ENCODE measurements at places on chromosomes 6 and 20.

DNA sequence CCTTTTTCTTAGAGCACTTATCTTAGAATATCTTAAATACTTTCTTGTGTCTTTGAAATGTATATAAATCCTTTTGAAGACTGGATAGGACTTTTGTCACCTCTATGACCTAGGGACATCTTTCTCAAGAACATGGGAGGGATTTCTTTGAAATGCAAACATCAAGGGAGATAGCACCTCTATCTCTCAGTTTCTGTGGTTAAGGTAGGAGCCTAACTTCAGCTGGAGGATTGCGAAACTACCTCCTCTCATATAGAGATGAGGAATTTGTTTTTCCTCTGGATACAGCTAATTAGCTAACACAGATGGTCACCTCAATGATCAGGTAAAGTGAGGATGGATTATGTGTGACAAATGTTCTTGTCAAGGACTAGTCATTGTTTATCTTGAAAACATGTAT, 631.3 kb upstream of the IMPG1 start:
- no peak for DNase-seq

DNA sequence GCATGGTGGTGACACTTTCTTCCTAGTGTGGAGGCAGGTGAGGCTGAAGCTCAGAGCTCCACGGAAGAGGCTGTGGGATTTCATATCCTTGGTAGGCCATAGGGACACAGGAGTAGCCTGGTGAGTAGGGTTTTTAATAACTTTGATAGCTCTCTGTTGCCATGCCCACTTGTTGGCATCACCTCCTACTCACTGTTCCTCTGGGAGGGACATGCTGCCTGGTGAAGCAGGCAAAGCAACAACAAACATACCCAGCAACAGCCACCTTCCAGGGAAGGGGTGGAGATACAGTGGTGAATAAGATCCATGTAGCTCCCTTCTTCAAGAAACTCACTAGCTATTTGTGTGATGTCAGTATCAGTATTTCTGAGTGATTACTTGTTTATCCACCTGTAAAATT, 285.4 kb downstream of the CLIC5 start:
- DNase-seq, result no peak

DNA sequence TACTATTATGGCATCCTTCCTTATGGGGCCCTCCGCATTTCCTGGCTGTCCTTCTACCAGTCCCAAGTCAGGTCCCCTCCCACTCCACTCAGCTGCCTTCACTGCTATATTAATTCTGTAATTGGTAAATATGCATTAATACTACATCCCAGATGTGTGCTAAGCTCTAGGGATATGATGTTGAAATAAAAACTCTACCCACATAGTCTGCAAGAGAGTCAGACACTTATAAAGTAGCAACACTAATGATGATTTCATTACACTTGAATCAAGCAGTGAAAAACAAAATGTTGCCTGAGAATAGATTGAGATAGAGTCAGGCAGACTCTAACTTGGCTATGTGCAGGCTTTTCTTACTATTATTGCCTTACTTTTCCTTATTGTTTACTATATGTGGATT, 62.4 kb downstream of the AIG1 start:
- no peak for DNase-seq

GRCh38 chr6:48080227-48081009, 30.6 kb downstream of the PTCHD4 start:
- no peak for DNase-seq

DNA sequence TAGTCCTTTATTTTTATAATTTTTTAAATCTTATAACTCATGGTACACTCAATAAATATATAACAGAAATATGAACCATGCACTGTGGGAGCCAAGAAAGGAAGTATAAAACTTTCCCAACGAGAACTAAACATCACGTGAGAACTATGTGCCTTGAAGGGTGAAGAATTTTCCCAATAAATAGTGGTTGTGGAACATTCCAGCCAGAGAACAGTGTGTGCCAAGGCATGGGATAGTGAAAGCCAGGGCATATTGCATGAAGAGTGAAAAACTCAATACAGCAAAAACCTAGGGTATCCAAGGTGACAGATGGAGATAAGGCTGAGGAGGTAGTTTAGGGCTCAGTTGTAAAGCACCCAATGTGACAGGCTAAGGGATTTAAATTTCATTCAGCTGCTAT, 86.1 kb downstream of the SIM1 start:
- DNase-seq, result no peak

DNA sequence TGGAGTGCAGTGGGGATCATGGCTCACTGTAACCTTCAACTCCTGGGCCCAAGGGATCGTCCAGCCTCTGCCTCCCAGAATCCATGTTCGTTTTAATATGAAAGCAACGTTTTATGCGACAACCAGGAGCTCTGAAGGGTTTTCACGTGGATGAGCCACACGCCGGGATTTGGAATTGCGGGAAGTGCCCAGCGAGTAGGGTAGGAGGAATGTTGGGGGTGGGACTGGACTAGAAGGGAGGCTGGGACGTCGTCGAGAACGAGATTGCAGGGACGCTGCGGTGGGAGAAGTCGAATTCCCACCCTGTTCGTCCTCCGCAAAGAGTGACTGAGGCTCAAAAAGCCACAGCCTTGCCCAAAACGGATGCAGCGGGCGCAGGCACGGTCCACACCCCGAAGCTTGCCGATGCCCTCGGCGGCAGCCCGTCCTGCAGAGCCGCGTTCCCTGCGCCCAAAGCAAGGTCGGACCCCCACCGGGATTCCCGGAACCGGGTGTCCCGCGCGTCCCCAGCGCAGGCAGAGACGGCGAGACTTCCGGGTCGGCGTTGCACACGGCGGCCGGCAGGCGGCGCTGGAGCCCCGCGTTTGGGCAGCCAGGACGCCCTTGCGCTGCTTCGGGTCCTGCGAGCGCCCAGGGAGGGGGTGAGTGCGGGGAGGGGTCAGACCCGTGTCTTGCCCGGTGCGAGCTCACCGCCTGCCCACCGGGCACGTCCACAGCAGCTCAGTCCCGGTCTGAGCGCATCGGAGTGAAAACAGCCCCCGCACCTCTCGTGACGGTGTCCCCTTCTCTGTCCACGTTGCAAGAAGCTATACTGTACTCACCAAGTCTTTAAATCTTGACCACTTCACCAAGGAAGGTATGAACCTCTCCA, 87.8 kb downstream of the DHX35 start:
- DNase-seq, result peak; percentile 81

DNA sequence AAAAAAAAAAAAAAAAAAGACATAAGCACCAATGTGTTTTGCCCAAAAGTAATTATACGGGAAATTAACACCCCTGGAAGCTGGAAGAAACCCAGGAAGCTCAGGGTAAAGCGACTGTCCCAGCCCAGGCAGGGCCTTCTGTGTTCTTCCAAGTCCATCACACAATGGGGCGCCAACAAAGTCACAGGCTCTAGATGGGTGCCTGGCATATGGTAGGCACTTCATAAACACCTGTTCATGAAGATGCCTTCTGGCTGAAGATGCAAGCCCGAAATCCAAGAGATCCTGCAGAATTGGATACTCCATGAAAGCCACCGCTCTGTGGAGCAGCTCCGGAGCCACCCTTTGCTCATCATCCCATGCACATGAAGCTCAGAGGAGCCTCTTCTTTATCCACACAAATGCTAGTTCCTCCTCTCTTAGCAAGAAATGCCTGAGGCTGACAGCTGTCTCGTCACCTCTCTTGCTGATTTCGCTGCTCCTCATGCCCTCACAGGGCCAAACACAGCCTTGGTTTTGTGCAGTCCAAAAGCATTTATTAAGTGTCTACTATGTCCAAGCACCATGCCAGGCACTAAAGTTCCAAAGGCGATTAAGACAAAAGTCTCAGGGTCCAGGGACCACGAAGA, 76.6 kb downstream of the TRERF1 start:
- DNase-seq, result no peak

GRCh38 chr6:148824960-148825359, 78.1 kb downstream of the UST start:
- no peak for DNase-seq

DNA sequence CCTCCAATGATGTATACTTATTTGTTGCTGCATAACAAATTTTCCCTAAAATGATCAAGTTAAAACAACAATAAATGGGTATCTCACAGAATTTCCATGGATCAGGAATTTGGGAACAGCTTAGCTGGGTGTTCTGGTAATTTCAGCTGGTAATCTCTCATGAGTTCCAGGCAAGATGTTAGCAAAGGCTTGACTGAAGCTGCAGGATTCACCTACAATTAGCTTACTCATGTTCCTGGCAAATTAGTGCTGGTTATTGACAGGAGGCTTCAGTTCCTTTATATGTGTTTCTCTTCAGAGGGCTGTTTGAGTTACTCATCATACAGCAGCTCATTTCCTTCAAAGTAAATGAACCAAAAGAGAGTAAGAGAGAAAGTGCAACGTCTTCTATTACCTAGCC, 506.3 kb upstream of the IMPG1 start:
- DNase-seq, result no peak

DNA sequence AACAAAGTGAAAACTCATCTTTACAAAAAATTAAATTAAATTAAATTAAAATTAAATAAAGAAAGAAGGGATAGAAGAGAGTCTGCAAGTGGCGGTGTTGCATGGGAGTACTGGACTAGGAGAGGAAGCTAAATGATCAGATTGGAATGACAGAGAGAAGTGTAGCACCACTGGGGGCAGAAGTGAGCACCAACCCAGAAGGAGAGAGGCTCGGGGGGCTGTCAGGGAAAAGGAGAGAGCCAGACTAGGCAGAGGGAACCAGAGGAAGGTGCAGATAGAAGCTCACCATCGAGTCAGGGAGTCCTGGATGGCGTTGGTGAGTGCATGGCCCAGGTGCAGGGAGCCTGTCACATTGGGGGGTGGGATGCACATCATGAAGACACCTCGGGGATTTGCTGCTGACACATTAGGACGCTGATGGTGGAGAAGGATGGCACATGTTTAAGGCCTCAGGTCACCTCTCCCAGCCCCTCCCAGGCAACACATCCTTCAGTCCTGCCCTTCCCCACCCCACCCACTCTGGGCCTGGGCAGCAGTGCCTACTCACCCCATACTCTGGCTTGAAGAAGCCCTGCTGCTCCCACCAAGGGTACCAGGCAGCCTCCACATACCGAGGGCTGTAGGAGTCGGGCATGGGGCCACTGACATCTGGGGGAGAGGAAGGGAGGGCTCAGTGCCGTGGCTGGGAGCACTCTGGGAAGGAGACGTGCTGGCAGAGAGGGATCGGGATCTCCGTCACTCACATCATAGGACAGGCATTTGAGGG, 4.0 kb downstream of the VARS1 start:
- no peak for DNase-seq

GRCh38 chr20:991850-992249, 10.3 kb downstream of the RSPO4 start:
- DNase-seq, result no peak

DNA sequence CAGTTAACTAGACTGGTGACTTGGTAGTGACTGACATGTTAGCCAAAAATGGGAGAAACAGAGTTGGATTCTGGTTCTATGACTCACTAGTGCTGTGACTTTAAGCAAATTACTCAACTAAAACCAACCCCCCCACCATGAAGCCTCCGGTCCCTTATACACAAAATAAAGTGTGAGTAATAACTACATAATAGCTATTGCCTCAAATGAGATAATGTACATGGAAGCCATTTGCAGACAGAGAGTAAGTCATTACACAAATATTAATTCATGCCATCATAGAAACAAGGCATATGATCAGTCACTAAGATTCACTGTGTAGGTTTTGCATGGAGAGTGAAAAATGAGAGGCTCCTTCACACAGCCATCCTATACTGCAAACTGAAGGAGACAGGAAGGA, 111.9 kb downstream of the HIVEP2 start:
- no peak for DNase-seq

DNA sequence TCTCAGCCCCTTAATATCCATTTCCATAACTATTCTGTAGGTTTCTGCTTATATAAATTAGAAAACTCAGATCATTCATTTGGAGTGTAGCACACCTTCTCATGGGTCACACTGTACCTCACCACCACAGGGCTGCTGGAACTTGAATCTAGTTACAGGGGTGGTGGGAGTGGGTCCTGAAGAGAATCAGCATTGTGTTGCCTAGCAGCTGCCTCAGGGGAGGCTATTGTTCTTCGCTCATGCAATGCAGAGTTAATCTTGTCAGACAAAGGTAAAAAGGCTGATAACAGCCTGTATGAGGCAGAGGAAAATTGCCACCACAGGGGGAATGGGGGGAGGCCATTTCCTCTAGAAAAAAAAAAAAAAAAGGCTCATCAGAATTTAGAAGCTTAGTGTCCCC, 496.0 kb upstream of the ADGRB3 start:
- DNase-seq, result no peak

DNA sequence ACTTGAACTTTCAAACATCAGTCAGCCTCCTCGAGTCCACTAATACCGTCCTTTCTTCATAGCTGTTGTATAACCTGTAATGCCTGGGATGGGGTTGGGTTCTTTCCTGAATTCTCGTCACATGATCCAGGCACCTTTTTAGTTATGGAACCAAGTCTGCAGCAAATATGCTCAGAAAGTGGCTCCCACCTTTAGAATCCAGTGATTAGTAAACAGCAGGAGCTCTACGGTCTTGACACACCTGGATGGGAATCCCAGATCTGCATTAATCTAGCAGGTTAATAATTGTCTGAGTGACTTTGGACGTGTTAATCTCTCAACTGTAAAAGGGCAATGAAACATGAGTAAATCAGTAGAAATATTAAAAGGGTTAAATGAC, 729 bp upstream of the ZHX3 start:
- no peak for DNase-seq

DNA sequence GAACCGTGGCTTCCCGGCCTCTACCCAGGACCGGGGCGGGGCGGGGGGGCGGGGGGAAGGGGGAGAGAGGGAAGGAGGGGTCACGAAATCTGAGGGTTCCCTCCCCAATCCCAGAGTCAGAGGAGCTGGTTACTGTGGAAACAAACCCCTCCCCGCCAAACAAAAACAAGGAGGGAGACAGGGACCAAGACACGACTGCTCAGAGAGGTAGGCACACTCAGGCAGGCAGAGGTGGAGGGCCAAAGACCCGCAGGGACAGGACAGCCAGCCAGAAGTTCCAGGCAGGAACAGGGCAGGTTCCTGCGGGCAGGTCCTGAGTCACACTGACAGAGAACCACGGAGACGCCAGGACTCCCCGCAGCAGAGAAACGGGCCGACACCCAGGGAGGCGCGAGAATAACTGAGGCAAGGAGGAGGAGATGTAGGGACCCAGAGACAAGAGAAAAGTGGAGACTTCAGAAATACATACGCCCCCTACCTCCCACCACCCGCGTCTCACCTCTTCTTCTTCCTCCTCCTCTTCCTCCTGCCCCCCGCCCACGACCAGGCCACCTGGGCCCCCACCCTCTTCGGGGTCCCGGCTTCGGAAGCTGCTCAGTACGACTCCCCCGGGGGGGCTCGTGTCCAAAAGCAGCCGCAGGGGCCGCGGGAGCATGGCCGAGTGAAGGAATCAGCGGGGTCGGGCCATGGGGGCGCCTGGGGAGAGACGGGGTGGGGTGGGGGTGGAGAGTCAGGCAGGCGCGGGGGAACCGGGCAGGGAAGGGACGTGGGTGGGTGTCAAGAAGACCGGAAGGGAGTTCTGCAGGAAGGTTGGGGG, 578 bp downstream of the RGL2 start:
- peak; percentile 43 for DNase-seq

GRCh38 chr6:132780770-132781371, 17.6 kb downstream of the SLC18B1 start:
- DNase-seq, result no peak

- peak; percentile 3 for DNase-seq
Measured at GRCh38 chr6:127950566-127951145, 49.8 kb upstream of the THEMIS start.

- DNase-seq, result no peak
Measured at GRCh38 chr6:131107151-131107550, 28.1 kb upstream of the AKAP7 start.
